ENCODE measurements at places on chromosomes 2 and 18.

DNA sequence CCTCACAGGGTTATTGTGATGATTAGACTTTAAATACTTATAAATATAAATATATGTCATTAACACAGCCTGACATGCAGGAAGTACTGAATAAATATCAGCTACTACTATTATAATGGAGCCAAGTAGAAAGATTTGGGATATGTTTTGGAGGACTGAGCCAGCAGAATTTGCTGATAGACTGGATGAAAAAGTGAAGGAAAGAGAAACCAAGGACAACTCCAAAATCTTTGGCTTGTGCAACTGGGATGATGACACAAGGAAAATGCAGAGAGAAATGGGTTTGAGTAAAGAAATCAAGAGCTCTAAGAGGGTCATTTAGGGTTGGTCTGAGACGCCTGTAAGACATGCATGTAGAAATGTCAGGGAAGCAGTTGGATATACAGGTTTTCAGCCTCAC is 15.6 kb downstream of the ADD2 start:
- DNase-seq, result no peak

DNA sequence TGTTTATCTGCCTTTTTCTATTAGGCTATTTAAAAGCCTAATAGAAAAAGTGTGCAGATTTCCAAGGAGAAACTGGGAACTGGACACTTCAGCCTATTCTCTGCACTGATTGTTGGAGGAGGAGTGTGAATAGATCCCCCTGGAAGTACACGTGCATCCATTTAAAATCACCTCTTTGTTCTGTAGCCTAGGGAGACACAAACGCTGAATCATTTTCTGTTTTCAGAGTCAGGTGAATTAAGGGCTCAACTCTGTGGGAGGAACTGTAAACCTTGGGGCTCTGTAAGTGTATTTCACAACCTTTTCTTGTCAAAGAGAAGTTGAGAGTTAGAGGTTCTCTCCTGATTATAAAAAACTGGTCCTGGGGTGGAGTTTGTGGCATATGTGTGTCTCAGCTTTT is 159.7 kb downstream of the SPAG16 start:
- no peak for DNase-seq

GRCh38 chr2:160650196-160651118 is 156.8 kb upstream of the RBMS1 start:
- no peak for DNase-seq

GRCh38 chr2:29326926-29327325 is 211.7 kb downstream of the CLIP4 start:
- DNase-seq, result no peak

DNA sequence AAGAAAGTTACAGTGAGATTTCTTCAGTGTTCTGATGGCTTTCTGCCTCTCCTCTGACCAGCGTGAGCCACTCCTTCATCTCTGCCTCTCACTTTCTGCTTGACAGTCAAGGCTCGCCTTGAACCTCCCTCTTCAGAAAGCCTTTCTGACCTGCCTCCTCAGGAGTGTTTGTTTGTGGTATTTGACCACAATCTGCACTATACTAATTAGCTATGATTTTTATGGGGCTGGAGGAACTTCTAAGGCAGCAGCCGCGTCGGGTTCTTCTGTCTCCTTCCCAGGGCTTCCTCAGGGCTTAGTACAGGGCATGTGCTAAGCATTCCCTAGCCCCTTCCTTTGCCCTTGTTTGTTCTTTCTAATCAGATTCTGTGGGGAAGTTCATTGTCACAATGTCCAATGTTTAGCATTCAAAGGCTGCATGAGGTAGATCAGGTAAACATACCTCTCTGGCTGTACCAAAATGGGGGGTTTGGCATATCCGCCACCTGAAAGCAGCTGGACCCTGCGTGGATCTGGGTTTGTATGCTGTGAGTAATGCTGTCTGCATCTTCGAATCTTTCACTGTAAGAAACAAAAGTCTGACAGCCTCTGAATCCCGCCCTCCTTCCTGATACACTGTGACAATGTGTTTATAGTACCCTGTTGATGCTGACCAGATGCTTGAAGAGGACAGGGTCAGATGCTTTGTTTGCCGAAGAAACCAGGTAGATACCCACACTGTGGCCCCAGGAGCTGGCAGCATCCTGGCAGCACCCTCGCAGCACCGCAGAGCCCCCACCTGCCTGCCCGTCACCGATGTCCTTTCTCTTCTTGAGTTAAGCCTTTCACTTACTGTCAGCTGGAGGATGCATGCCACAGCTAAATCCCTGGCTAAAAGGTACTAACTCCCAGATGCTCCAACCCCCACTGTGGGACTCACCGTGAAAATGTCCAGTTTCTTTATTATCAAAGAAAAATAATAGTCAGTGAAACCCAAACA is 260.8 kb upstream of the HDAC4 start:
- DNase-seq, result no peak

- no peak for DNase-seq
These were observed 6.5 kb downstream of the MOGAT1 start for GRCh38 chr2:222677981-222678380.

- no peak for DNase-seq
These were observed 49.6 kb downstream of the EML4 start for GRCh38 chr2:42218712-42219111.

DNA sequence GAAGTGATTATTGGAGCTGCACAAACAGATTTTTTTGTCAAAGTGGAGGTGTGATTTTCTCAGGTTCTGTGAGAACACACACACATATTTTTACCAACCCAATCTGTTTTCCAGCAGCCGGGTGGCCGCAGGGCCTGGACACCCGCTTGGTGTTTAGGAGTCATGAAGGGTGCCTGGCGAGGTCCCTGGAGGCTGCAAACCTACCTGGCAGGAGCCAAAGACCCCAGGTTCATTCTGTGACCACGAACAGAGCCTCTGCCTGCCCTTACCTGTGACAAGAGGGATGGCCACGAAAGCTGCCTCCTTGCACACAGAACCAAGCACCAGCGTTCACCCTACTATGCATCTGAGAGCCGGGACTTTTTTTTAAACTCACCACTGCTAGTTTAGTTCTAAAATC is 64.3 kb upstream of the ID2 start:
- no peak for DNase-seq

All from activated T-cell treated with anti-CD3 and anti-CD28 coated beads, Interleukin-2, amount 50 U/mL, for 1 hour (primary cell).